ENCODE measurements at places on chromosomes 4 and X.

DNA sequence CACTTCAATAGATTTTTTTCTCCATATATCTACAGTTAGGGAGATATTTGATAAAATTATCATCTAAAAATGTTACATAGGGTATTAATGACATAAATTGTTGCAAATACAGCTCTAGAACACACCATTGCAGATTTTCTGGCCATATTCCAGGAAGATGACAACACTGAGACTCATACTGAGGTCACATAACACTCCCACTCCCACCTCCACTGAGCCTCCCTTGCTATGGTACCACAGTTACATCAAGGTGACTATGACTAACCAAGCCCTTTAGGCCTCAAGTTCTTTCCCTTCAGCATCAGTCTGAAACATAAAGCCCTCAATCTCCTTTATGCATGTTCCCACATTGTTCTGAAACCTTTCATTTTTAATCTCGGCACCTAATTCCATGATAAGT is 932.0 kb upstream of the IGFBP7 start:
- no peak for DNase-seq

DNA sequence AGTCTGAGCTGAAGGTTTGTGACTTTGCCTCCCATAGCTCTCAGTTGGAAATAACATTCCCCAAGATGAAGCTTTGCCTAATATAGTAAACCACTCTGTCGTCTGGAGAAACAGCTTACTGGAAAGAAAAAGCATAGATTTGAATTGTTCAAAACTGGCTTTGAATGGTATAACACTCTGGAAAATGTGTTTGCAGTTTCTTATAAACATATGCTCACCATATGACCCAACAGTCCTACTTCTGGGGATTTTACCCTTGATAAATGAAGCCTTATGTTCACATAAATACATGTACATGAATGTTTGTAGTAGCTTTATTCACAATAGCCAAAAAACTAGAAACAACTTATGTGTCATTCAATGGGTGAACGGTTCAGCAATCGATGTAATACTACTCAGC is 10.2 kb downstream of the VEGFD start:
- DNase-seq, result no peak

DNA sequence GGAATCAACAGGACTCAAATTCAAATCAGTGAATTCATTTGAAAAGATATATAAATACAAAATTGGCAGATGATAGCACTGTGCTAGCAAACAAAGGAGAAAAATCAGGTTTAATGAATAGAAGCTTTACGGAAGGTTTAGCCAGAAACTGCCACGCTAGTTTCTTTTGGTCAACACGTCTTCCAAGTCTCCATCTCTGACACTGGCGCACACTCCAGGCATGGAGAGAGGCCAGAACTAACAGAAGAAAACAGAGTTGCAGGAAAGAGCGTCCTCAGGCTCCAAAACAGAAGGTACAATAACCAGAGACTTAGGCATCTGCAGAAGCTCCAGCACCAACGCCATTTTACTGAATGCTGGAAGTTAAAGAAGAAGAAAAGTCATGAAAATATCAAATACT is 497.3 kb upstream of the FRG1 start:
- DNase-seq, result no peak

DNA sequence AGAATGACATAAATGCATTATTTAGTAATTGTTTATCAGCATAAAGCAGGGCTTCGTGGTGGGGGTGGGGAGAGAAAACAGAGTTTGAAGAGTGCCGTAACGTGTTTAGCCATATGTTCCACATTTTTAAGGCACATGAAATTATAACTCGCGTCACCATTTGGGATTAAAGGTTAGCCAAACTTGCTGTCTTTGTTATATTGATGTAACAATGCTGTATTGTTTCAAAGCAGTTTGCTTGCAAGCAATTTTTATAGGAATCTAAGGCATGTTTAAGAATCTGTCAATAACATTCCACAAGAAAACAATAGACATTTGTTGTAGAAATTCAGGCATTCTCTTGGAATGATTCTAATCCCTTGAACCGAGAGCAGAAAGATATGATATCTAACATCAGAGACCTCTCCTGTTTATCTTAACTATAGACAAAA is 78.3 kb downstream of the CLDN22 start:
- no peak for DNase-seq

- peak; percentile 90 for DNase-seq
These were observed 17.0 kb upstream of the TMEM154 start for GRCh38 chr4:152696764-152697261.

DNA sequence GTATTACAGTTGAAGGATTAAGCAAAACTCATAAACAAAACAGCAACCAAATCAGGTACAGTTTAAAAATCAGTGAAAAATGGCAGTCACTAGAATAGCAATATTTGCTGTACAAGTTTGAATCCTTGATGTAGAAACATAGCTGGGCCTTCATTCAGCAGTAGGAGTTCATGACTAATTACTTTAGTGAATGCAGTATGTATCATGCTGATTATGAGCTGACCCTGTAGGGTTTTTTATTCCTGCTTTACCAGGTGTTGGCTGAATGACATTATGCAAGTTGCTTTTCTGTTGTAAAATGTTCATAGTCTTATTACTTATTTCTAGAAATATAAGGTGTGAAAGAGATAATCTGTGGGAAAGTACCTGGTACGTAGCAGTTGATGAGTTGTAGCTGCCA is 179.6 kb downstream of the CCSER1 start:
- no peak for DNase-seq

GRCh38 chr4:27005501-27005900 is 144.9 kb downstream of the STIM2 start:
- DNase-seq, result peak; percentile 21

GRCh38 chr4:81675791-81676393 is 204.2 kb upstream of the RASGEF1B start:
- DNase-seq, result no peak

DNA sequence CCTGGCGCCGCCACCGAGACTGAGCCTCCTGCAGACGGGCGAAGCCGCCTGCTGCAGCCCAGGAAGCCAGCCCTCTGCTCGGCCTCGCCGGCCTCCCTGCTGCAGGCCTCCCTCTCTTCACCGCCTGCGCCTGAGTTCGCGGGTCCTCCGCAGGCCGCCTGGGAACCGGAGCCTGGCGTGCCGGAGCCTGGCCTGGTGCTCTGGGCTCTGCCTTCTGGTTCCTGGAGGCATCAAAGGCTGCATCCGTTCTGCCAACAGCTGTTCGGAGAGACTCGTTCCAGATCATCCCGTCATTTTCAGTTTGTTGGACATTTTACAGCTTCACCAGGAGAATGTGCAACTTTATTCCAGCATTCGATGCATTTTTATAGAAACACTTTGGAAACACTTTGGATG is 178.0 kb downstream of the DCLK2 start:
- no peak for DNase-seq

GRCh38 chr4:11765849-11766453 is 337.3 kb upstream of the HS3ST1 start:
- DNase-seq, result peak; percentile 29

GRCh38 chr4:172480471-172480870 is 667.3 kb downstream of the GALNTL6 start:
- DNase-seq, result no peak

DNA sequence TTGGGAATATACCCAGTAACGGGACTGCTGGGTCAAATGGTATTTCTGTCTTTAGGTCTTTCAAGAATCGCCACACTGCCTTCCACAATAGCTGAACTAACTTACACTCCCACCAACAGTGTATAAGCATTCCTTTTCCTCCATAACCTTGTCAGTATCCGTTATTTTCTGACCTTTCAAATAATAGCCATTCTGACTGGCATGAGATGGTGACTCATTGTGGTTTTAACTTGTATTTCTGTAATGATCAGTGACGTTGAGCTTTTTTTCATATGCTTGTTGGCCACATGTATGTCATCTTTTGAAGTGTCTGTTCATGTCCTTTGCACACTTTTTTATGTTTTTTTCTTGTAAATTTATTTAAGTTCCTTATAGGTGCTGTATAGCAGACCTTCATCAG is 81.2 kb downstream of the ADAM29 start:
- no peak for DNase-seq

- DNase-seq, result no peak
These were observed 15.5 kb downstream of the PFKFB1 start for GRCh38 chrX:54978448-54978847.

DNA sequence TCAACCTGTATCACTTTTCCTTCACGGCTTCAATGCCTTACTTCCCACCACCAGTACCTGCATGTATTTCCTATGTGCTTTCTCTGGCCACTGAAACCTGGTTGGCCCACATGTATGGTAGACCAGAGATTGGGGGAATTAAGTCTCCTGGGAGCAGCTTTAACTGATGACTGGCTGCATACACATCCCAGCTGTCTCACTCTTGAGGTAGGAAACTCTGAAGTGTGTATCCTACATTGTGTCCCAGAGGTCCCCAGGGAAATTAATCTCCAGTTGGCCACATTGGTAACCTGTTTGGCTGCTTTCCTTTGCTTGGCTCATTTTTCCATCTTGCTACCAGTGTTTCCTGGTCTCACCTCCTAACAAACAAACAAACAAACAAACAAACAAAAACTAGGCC is 124.4 kb downstream of the ZNF827 start:
- no peak for DNase-seq

DNA sequence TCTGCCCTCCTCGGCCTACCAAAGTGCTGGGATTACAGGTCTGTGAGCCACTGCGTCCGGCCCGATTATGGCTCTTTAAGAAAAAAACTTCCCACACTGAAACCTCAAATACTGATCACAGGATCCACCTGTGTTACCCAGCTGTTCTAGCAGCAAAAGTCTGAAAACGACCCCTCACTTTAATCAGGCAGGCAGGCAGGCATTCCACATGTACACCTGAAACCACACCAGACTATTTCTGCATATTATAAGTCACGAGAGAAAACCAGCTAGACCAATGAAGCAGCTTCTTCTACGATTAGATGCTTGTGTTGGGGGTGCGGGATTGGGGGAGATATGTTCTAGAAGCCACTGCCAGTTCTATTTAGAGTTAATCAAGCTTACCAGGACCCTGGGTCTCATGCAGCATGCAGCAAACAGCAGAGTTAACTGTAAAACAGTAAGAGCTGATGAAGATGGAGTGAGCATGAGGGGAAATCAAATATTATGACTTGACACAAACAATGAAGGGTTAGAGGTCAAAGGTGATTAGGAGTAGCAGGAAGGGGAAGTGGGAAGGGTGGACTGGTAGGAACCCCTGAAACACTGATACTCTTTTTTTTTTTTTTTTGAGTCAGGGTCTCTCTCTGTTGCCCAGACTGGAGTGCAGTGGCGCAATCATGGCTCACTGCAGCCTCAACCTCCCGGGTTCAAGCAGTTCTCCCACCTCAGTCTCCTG is 18.9 kb upstream of the NKRF start:
- no peak for DNase-seq

Data from activated CD4-positive, alpha-beta T cell treated with anti-CD3 and anti-CD28 coated beads, Interleukin-10, Interleukin-2, amounts not matched to agents 100 ng/mL and 50 ng/mL, durations not matched to agents 16 hours and 8 hours (primary cell).